HCT116 (cell line): ENCODE measurements at places on chromosomes 11 and 22. TPM values are rescaled to one million over a fixed set of nuclear protein-coding genes. Genes with fewer than 3 reads are reported as not detected.

DNA sequence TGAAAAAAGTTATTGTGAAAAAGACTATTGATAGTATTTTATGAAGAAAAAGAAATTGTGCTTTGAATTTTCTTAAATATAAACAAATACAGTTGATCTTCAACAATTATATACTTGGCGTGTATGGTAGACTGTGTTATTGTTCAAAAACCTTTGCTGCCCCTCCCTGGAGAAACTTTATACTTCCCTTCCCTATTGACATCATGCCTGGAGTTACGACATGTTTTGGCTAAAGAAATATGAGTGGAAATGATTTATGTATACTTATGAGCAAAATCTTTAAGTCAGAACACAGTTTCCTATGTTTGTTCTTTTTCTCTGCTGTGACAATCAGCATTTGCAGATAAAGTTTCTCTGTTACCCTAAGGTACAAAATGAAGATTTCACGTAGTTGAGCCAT is 243.8 kb downstream of the TMEM135 start:
- no peak for DNase-seq

GRCh38 chr11:123145661-123146060 is 49.4 kb downstream of the CLMP start:
- no peak for DNase-seq

DNA sequence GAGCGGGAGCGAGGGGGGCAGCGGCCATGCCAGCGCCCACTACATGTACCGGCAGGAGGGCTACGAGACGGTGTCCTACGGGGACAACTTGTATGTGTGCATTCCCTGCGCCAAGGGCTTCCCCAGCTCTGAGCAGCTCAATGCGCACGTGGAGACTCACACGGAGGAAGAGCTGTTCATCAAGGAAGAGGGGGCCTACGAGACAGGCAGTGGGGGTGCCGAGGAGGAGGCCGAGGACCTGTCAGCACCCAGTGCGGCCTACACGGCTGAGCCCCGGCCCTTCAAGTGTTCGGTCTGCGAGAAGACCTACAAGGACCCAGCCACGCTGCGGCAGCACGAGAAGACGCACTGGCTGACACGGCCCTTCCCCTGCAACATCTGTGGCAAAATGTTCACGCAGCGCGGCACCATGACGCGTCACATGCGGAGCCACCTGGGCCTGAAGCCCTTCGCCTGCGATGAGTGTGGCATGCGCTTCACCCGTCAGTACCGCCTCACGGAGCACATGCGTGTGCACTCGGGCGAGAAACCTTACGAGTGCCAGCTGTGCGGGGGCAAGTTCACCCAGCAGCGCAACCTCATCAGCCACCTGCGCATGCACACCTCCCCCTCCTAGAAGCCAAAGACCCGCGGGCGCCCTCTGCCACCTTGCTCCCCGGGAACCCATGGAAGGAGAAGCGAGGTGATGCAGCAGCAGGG is 20.9 kb upstream of the TMEM191C start:
- no peak for DNase-seq

GRCh38 chr11:36292311-36292722 is 3.1 kb upstream of the COMMD9 start:
- DNase-seq: peak; percentile 26

DNA sequence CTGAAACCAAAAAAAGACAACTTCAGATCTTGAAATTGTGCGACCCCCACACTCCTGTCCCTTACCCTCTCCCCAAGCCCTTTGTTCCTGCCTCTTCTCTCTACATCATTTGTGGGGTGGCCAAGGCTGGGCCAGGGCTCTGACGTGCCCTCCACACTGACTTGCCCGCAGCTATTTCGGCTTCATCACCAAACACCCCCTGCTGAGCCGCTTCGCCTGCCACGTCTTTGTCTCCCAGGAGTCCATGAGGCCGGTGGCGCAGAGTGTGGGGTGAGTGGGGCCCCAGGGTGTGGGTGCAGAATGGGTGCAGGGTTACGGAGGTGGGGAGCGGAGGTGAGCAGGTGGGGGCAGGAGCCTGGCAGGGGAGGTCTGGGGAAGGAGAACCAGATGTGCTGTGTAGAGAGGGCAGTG is 9.5 kb downstream of the MAPK8IP2 start:
- no peak for DNase-seq

DNA sequence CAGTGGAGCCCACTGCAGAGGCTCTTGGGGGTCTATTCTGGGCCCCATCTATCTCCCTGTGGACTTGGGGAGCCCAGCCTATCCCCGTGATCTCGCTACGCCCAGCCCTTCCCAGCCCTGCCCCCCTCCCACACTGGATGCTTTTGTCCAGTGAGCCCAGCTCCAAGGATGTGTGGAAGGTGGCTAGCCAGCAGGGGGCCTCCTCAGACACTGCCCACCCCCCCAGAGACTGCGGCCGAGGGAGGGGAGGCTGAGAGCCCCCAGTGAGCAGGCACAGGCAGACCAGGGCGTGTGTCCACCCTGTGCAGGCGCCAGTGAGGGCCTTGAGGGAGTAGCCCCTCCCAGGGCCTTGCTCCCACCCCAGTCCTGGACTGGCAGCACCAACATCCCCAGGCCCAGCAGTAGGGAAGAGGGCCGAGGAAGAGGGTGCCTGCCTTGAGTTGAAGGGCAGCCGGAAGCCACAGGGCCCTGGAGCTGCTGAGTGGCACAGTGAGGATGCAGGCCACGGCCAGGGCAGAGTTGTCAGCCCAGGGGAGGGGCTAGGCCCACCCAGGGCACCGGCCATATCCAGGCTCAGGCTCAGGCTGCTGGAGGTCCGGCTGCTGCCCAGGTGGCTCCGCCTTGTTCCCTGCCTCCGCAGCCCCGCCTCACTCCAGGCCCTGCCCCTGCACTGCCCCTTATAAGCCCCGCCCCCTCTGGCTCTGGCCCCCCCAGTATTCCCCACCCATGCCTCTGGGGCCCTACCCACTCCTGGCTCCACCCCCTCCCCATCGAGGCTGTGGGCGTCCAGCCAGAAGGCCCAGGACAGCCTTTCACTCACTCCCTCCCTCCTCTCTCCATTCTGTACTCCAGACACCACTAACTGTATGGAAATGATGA is 28.0 kb downstream of the MOB2 start:
- no peak for DNase-seq

- no peak for DNase-seq
Observed at GRCh38 chr11:8260202-8260966, 3.3 kb downstream of the LMO1 start.

- no peak for DNase-seq
Observed at GRCh38 chr22:38292694-38293093, 19.9 kb upstream of the TMEM184B start.

GRCh38 chr11:71131861-71132260 is 120.5 kb downstream of the SHANK2 start:
- no peak for DNase-seq

GRCh38 chr11:44861849-44862557 is 88.7 kb downstream of the TP53I11 start:
- peak; percentile 89 for DNase-seq

DNA sequence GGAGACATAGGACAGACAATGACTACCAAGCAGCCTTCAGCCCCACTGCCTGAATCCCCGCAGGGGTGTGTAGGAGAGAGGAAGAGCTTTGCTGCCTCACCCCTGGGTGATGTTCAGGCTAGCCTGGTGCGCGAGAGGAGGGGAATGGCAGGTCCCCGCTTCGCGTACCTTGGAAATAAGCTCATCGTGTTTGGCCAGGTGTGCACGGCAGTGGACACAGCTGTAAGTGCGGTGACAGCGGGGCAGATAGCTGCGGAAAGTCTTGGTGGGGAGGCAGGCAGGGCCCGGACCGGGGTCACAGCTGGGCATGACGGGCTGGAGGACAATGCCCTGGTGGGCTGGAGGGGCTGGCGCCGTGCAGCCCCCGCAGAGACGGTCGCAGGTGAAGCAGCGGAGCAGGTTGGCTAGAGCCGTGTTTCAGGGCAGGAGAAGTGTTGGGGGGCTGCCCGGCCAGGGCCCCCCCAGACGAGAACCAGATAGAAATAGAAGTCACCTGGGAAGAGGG is 2.9 kb downstream of the YPEL4 start:
- DNase-seq: no peak

DNA sequence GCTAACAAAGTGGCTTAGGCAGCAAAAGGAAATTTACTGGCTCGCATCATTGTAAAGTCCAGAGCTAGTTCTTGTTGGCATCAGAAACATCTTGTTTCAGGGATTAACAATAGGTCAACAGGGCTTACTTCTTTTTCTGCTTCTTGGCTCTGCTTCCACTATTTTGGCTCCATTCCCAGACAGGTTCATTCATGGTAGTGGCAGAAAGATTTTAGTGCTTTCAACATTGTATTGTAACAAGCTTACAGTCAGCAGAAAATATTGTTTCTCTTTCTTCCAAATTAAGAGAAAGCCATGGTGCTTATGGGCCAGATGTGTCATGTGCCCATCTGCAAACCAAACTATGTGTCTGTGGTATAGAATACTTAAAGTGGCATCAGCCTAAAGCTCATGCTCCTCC is 315.6 kb downstream of the RAB38 start:
- DNase-seq: no peak

DNA sequence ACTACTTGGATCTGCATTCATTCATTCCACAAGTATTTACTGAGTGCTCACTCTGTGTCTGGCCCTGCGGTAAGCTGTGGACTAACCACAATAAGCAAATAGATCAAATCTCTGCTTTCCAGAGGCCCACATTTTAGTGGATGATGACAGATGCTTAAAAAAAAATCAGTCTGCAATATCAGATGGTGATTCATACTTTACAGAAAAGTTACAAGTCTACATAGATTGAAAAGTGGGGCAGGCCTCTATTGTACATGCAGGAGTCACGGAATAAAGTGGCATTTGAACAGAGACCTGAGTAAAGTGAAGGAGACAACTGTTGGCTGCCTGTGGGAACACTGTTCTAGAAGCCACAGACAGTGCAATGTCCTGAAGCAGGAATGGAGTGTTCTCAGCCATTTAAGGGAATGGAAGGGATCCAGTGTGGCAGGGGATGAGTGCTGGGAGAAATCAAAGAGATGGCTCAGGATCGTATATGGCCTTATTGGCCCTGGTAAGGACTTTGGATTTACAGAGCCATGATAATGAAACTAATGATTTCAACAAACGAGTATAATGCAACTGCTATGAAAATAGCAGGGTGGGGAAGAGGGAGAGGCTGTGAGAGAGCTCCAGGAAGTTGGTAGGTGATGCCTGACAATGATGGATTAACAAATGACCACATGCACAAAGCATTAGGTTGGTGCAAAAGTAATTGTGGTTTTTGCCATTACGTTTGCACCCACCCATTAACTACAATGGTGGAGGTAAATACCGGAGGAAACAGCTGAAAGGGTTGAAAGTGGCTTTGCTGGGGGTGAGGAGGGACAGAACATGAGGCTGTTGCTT is 31.1 kb downstream of the TMEM45B start:
- no peak for DNase-seq

DNA sequence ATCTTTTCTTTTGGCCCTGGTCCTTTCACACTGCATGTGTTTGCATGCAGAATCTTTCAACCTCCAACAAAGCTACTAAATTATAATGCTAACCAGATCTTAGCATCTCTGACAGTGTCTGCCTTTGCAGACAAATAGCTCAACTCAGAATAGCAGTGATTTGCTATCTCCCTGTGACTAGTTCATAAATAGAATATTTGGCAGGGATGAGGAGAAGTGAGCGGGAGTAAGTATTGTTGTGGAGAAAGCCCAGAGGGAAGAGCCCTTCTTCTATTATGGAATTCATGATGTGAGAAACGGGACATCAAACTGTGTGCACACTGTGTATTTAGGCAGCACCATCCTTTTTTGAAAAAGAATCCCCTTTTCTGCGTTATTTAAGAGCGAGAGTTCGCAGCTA is 288.0 kb upstream of the CHORDC1 start:
- DNase-seq: no peak

- DNase-seq: peak; percentile 18
Observed at GRCh38 chr11:76903325-76903724, 42.6 kb downstream of the ACER3 start.

GLB1L2 gene
- total RNA-seq: 27.1 TPM

TSSK2 gene
- total RNA-seq: not detected

KREMEN1 gene
- total RNA-seq: 31.9 TPM

TMPRSS5 gene
- total RNA-seq: 0.71 TPM

LRRC32 gene
- total RNA-seq: 0.54 TPM

DEPDC7 gene
- total RNA-seq: 7.3 TPM

MGAT3 gene
- total RNA-seq: 0.20 TPM
